ENCODE measurements at places on chromosomes 2 and 18.
A peak's percentile ranks its signal among the peaks of the same experiment; 100 is the strongest.

DNA sequence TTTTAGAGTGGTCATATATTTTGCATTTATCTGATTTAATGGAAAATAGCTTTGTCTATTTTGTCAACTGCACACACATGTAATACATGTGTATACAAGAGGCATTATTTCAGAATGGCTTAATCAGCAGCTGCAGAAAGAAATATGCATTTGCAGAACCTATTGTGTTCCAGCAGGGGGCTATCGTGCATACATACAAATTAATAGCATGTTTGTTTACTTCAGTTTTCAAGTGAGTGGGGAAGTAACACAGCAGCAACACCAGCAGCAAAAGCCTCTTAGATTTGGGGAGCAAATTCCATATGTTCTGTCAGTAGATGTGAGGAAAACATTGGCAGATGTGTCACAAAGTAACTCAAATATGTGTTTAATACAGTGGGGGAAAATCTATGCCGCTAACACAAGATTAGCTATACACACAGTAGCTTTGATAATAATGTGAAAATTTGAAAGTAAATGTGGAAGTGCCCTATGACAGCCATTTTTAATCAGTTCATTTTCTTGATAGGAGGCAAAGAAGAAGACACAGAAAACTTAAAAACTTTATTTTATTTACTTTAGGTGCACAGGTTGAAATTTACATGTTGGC, 218.1 kb downstream of the WDR7 start:
- DNase-seq: no peak

DNA sequence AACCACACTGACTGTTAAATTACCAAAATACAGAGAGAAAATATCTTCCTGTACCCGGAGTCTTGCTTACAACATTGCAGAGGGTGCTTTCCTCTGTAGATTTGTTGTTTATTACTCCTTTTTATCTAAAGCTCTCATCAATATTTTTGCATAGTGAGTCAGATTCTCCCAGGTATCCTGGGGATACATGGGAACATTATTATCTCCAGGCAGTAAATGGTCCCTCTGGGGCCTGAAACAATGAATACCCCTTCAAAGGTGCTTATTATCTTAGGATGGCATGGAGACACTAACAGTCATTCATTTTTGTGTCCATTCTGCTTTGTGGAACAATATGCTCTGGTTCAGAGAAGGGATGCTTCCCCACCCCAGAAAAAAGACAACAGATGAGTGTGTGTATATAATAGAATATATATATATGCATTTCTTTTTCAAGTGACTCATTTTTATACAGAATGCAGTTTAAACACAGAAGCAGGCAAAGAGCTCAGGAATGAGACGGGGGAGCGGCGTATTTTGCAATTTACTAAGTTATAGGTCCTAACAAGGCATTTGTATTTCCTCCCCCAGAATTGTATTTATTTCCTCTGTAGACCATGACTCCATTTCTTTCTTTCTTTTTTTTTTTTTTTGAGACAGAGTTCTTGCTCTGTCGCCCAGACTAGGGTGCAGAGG, 424.8 kb upstream of the ZEB2 start:
- no peak for DNase-seq

- DNase-seq: no peak
Observed at GRCh38 chr18:48417985-48418384, 8.8 kb upstream of the ZBTB7C start.

- DNase-seq: no peak
Observed at GRCh38 chr2:88027697-88028389, 11.5 kb upstream of the RNU2-63P start.

- no peak for DNase-seq
Observed at GRCh38 chr2:70608373-70608772, 54.7 kb upstream of the TGFA start.

DNA sequence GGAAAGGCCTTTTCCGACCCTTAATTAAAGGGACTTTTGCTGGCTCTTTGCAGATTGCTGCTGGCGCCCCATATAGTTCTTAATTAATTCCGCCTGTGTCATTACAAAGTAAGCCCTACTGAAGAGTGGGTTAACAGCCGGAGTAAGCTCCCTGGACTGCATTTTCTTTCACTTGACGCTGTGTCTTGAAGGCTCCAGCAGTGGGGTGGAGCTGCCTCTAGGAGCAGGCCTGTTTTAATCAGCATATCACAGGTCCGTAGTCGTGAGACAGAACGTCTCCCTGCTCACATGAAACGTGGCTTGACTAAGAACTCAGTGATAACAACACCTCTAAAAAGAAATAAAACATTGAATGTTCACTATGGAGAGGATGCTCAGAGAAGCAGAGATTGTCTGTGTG, 329.9 kb upstream of the RAB12 start:
- DNase-seq: no peak

DNA sequence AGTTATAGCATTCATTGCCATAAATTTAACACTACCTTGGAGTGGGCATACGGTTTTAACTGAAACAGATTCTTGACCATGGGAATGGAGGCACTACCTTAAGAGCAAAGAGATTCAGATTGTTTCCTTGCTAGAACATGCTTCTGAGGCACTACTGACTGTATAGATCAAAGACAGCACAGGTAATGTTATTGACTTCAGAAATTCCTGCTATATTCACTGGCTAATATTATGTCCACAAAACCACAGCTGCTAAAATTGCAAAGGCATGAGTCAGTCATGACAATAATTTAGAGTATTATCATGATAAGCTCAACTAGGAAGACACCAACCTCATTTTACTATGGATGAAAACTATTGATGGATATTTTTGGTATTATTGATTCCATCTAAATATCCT, 39.4 kb downstream of the SLC8A1 start:
- DNase-seq: no peak

DNA sequence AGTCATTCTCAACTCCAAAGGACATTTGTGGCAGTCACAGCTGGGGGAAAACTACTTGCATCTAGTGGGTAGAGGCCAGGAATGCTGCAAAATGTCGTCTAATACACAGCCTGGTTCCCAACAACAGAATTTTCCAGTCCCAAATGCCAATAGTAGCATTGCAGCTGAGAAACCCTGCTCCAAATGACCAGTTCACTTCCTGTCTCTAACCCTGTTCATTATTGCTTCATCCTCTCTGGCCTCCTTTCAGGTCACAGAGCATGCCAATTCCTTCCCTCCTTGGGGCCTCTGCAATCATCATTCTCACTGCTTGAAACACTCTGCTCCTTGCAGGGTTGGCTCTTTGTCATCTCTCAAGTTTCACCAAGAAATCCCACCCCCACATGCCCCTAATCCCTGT, 139.1 kb downstream of the IRS1 start:
- DNase-seq: no peak

GRCh38 chr18:55369346-55369745, 218.6 kb downstream of the TCF4 start:
- DNase-seq: no peak

- no peak for DNase-seq
Observed at GRCh38 chr18:50395093-50395492, 20.2 kb downstream of the SKA1 start.

DNA sequence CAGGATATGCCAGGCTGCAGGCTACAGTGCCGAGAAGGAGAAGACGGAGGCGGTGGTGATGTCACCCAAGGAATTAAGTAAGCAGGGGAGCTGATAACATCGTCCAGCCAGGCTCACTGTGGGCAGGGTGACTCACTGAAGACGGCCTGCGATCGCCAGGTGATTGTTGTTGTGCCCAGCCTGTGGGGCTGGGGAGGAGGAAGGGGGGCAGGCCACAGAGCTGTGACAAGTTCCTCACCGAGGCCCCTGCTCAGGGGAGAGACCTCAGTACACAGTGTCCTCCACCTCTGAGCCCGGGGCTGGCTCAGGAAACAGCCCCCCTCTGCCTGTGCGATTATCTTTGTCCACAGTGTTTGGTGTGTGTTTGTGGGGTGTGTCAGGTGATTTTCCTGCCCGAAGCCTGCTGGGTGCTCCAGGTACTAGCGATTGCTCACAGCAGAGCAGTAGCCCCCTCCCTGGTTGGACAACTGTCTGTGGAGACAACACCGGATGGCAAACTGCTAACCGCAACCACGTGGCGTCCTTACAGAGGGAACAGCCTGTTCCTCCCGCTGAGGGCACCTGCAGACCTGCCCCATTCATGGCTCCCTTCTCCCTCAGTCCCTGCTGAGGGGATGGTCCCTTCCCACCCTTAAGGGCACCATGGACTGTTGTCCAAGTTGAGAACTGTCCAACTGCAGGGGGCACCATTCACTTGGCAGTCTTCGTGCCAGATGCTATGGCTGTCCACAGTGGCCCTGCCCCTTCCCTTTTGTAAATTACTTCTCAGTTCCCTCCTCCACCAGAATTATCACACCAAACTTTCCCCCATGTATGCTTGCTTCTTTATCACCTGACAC, 95.1 kb downstream of the ZFP36L2 start:
- DNase-seq: peak; percentile 78

- DNase-seq: peak; percentile 26
Observed at GRCh38 chr2:237858294-237859081, 935 bp upstream of the RAMP1 start.

DNA sequence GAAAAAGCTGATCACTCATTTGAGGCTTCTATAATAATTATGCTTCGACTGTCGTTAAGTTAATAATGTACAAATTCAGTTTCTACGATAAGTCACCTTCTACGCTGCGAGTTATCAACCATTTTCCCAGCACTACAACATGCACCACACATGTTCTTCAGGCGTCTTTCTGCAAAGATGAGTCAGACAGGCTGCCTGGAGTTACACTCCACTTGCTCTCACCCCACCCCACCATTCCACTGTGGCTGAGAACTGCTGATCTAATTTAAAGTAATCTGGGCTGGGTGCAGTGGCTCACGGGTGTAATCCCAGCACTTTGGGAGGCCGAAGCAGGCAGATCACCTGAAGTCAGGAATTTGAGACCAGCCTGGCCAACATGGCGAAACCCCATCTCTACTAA, 218.6 kb downstream of the DYM start:
- DNase-seq: no peak

DNA sequence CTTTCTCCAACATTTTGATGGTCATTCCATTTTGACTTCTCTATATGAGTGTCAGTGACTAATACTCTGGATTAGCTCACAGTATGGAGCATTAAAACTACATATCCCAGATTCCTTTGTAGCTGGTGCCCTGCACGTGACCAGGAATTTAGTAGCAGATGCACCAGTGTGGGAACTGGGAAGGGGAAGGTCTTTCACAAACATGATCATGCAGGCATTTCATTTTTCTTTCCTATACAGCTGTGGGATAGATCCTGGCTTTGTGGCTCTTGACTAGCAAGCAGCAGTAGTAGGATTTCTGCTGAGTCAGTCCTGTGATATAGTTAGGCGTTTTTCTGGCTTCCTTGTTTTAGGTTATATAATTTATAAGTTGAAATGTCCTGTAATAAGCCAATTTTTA, 971.0 kb upstream of the CDH2 start:
- no peak for DNase-seq

- no peak for DNase-seq
Observed at GRCh38 chr2:198173242-198173641, 368.8 kb downstream of the PLCL1 start.

All from activated CD4-positive, alpha-beta T cell treated with anti-CD3 and anti-CD28 coated beads, Interleukin-2, amount 50 U/mL, for 1 hour (primary cell).